ENCODE measurements at places on chromosomes 16 and 17.

- no peak for DNase-seq
Measured at GRCh38 chr16:3673676-3674377, 19.3 kb downstream of the DNASE1 start.

DNA sequence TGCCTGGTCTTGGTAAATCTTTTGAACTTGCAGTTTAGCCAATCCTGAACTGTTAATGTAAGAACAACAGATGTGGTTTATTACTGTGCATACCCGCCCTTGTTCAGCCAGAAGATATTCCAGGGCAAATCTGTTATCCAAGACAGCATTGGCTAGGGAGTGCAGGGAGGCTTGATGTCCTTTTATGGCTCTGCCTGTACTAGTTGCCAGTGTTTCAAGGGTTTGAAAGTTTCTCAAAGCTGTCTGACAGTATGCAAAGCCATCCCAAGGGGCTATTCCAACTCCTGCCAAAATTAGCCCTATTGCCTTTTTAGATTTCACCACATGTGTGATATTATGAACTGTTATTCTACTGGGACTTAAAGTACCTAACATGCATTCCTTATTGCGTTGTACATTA, 30.1 kb downstream of the LCMT1 start:
- no peak for DNase-seq

DNA sequence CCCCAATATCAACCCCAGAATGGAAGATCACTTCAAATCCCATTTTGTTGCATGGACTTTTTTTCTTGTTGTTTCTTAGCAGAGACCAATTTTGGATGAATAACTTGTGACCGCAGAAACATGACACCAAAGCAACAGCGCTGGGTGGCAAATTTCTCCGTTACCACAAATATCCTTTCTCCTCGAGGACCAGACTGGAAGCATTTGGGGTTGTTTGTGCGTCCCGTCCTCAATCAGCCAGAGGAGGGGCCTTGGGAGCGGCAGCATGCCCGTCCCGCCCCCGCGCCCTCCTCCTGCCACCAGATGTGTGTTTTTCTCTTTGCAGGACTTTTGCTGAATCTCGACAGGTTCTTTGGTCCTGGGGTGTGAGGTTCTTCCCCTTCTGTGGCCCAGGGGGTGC, 282.5 kb upstream of the FOXF1 start:
- no peak for DNase-seq

DNA sequence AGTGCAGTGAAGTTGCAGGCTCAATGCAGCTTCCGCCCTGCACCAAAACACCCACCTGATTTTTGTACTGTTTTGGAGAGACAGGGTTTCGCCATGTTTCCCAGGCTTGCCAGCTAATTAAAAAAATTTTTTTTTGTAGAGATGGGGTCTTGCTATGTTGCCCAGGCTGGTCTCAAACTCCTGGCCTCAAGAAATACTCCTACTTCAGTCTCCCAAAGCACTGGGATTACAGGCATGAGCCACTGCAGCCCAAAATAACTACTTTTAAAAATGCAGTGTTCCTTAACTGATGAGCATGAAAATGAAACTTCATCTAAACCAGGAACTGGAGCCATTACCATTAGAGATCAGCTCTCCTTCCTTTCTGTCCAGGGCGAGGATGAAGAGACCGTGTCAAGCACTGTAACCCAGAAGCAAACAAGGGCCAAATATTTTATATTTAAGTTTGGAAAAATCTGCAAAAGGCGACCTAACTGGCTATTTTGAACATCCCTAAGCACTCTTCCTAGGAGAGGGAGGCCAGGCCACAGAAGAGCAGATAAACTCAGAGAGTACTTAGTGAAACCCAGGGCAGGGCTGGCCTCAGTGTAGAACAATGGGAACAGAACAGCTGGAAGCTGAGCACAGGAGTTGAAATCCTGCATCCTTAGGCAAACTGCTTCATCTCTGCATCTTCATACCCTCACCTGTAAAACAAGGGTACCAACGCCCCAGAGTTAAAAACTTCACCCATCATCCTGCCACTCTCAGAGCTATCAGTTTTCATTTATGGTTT, 24.0 kb downstream of the CREBBP start:
- no peak for DNase-seq

DNA sequence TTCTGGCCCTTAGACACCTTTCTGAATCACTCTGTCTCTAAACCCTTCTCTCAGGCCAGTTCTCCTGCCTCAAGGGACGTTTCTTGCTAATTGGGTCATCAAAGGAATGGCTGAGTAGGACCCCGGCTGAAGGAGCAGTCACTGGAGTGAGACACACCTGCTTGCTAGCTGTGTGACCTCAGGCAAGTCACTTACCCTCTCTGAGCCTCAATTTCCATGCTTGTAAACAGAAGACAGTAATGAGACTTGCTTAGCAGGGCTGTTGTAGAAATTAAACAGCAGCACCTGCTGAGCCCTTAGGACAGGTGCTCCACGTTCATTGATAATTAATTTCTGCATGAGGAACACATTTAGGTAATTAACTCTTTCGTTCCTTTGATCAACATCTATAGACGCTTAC, 6.8 kb downstream of the CIBAR2 start:
- DNase-seq, result no peak

- no peak for DNase-seq
Measured at GRCh38 chr17:57456622-57457021, 200.3 kb downstream of the MSI2 start.

- DNase-seq, result no peak
Measured at GRCh38 chr17:55672585-55673501, 49.8 kb downstream of the TMEM100 start.

GRCh38 chr17:10050597-10051101, 145.6 kb upstream of the RCVRN start:
- no peak for DNase-seq

- DNase-seq, result no peak
Measured at GRCh38 chr16:31401436-31401835, 8.3 kb downstream of the ITGAD start.

- no peak for DNase-seq
Measured at GRCh38 chr16:88736088-88736487, 29.8 kb downstream of the CTU2 start.

All from activated CD4-positive, CD25-positive, alpha-beta regulatory T cell treated with anti-CD3 and anti-CD28 coated beads, Interleukin-2, amount 50 U/mL, for 16 hours (primary cell).